ENCODE measurements at places on chromosomes 5 and 9.

GRCh38 chr5:97194366-97194765 is 11.3 kb upstream of the RIOK2 start:
- DNase-seq = no peak

DNA sequence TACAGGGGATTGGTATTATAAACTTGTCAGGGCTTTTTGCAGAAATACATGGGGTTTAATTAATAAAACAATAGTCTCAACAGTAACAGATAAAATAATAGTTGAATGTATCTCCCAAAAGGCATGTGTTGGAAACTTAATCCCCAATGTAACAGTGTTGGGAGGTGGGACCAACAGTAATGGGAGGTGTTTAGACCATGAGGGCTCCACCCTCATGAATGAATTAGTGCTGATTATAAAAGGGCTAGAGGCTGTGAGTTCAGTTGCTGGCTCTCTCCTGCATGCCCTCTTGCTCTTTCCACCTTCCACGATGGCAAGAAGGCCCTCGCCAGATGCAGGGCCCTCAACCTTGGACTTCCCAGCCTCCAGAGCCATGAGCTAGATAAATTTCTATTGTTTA is 56.3 kb downstream of the STK10 start:
- no peak for DNase-seq

DNA sequence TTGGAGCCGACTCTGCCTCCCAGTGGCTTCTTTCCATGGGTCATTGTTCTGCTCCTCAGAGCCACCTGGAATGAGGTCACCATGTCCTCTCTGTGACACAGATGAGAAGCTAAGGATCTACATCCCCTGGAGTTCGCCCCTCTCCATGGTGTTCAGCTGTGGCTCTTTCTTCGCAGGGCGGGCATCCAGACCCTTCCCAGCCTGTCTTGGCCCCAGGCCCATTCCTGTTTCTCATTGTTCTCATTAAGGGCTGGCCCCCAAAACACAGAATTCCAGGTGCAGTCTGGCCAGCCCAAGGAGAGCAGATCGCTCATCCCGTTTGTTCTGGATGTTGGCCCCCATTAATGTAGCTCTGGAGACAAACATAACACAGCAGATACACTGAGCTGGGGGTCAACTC is 66.4 kb upstream of the COL15A1 start:
- no peak for DNase-seq

DNA sequence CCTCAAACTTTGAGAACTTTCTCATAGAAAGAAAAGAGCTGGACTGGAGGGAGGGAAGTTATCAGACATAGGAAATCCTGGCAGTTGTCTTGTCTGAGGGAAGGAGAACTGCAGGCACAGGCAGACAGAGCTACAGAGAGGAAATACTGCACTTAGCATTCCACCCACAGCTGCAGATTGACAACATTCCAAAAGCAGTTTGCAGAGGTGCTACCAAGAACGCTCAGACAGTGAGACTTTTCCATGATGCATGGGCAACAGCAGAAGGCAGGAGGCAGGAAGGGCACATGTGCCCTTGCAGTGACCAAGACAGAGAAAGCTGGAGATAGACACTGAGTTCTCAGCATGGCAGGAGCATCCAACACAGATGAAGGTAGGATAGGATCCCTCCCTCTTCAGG is 327.5 kb upstream of the ZNF462 start:
- no peak for DNase-seq

- DNase-seq = no peak
Measured at GRCh38 chr9:72006501-72006900, 53.9 kb downstream of the C9orf57 start.

GRCh38 chr9:94921092-94921471 is 194.6 kb downstream of the AOPEP start:
- no peak for DNase-seq

DNA sequence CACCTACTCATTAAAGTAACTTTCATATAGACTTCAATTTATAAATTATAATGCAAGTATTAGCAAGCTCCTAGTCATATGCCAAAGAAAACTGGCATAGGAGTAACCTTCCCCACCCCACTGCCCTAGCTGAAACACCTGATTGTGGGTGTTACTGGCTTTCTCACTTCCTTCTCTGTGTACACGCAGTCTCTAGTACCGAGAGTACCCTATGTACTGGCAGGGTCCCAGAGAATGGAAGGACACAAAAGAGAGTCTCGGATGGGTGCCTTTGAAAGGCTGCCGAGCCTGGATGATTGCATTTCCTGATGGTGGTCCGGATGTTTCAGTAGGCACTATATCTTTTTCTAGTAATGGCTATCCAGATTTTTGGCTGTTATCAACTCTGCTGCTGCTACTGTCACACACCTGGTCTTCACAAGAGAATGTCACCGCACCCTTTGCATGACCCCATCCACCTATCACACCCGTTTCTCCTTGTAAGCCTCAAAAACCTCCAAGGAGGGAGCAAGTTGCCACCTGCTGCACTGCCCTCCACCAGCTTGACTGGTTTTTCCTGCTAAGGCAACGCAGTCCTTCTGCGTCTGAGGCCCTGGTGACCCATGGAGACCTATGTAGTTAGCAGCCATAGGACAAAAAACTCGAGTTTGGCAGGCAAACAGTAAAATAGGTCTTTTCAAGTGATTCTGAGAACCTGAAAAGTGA is 53.8 kb upstream of the CLINT1 start:
- DNase-seq = no peak

GRCh38 chr5:179355976-179356974 is 11.0 kb upstream of the ADAMTS2 start:
- DNase-seq = no peak

DNA sequence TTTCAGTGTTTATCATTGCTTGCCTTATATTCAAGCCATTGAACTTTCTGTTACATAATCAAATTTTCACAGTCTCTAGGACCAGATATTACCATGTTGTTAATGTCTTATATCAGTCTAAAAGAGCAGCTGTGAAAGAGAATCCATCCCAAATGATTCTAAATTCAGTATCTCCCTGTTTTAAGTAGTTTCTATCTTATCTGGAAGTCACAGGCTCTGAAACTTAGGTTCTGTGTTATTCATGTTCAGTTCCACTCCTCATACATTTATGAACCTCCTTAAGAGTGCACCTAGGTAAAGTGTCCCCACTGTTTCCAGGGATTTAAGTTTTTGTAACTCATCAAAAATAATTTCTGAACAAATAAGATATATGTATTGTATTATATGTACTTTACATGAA is 9.7 kb downstream of the LYRM7 start:
- DNase-seq = no peak

- no peak for DNase-seq
Measured at GRCh38 chr5:85576666-85577065, 1041.1 kb upstream of the COX7C start.

- no peak for DNase-seq
Measured at GRCh38 chr5:1751026-1751863, 48.4 kb downstream of the MRPL36 start.

DNA sequence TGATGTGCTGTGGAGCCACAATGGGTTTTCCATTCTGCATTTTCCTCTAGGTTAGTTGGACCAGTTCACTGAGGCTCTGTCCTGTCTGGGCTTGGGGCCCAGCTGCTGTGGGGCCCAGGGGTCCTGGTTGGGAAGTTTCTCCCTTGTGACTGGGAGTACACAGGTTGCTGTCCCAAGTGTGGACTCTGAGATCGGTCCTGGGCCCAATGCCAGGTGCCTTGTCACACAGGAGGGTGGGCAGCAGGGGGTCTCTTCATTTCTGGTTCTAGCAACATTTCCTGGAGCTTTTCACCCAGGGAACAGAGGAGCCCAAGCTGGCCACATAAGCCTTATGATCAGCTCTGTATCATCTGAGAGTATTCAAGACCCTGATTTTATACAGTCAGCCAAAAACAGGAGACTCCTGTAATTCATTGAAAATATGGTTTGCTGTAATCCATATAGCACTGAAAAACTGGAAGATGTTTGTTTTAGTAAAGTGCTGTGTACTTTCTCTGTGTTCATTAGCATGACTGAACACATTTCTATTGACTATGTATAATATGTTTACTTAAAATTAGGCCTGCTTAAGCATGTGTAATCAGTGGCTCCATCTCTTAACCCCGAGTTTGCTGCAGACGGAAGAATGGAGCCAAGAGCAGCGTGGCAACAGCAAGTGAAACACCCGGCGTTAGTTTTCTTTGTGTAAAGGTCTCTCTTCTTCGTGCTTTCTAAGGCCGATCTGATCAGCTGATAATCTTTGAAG is 62.5 kb downstream of the MVB12B start:
- no peak for DNase-seq

GRCh38 chr5:175215906-175216305 is 228.1 kb downstream of the DRD1 start:
- DNase-seq = no peak

DNA sequence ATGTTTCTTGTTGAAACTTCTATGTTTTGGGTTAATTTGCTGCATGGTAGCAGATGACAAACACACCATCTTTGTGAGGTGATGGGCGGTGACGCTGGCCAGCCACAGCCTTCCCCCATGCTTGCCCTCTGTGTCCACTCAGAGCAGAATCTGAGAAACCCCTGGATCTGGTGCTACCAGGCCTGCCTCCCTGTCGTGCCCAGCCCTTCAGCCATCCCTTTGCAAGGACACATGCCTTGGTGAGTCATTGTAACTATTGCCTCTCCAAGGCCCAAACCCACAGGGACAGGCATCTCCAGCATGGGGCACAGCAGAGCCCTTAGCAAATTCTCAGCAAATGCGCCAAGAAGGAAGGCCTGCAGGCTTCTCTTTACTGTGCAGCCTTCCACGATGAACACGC is 48.1 kb upstream of the FCN1 start:
- DNase-seq = no peak

DNA sequence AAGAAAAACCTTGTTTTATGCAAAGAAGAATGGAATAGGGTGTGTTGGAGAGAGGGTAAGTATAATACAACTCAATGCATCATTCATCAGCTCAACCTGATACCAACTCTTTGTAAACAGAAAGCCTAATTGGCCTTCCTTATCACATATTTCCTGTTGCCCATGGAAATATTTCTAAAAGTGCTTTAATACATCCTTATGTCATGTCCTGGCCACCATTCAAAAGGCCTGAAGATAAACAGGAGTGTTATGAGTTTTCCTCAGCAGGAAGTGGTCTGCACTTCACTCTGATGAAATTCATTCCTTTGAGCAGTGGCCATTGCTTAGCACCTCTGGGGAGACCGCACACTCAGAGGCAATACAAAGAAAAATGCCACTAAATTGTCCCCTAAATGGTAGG is 511.2 kb downstream of the SEMA5A start:
- DNase-seq = no peak

DNA sequence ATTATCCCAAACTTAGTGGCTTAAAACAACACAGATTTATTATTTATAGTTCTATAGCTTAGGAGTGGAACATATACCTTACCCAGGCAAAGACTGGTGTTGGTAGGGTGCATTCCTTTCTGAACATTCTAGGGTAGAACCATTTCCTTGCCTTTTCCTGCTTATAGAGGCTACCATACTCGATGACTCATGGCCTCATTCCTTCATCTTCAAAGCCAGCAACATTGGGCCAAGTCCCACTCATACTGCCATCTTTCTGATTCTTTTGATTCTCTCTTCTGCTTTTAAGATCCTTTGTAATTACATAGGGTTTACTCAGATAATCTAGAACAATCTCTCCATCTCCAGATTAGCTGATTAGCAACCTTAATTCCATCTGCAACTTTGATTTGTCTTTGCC is 452.7 kb upstream of the KLF4 start:
- DNase-seq = no peak

- no peak for DNase-seq
Measured at GRCh38 chr5:40474250-40474649, 205.5 kb upstream of the PTGER4 start.

GRCh38 chr9:127336506-127337352 is 60.2 kb upstream of the SLC2A8 start:
- DNase-seq = no peak

- no peak for DNase-seq
Measured at GRCh38 chr9:114421147-114421546, 33.4 kb upstream of the AKNA start.

- DNase-seq = no peak
Measured at GRCh38 chr9:135792268-135793128, 90.5 kb downstream of the KCNT1 start.

DNA sequence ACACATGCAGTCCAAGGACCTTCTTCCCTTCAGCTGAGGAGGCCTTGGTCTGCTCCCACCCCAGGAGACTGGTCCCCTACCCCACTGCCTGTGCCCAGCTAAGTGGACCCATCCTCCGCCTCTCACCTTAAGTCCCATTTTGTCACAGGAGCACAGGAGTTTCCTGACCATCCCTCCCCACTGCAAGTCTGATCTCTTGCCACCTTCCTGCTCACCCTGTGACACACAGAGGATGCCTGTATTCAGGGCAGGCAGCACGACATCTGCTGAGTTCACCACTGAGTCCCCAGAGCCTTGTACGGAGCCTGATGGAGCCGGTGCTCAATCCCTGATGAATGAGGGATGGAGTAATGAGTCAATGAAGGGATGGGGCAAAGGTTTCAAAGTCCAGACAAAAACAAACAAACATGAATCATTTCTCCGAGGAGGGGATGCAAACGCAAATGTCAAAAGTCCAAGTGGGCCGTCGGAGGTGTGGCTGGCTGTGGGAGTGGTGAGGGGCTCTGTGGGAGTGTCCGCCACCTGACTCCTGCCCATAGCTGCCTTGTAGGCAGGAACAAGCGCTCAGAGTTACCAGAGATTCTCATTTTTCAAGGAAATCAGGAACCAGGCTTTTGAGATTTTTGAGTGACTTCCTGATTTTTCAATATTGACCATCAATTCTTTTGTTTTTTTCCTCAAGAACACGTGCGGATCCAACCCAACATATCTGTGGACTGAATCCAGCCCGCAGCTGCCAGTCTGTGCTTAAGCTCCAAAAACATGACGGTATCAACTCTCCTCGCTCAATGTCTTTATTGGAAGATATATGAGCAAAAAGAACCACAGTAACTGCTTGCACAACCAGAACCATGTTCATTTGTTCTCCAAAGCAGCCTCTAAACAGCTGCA is 4.4 kb downstream of the RAPGEF1 start:
- no peak for DNase-seq
